ENCODE measurements at places on chromosomes 16 and 17.

DNA sequence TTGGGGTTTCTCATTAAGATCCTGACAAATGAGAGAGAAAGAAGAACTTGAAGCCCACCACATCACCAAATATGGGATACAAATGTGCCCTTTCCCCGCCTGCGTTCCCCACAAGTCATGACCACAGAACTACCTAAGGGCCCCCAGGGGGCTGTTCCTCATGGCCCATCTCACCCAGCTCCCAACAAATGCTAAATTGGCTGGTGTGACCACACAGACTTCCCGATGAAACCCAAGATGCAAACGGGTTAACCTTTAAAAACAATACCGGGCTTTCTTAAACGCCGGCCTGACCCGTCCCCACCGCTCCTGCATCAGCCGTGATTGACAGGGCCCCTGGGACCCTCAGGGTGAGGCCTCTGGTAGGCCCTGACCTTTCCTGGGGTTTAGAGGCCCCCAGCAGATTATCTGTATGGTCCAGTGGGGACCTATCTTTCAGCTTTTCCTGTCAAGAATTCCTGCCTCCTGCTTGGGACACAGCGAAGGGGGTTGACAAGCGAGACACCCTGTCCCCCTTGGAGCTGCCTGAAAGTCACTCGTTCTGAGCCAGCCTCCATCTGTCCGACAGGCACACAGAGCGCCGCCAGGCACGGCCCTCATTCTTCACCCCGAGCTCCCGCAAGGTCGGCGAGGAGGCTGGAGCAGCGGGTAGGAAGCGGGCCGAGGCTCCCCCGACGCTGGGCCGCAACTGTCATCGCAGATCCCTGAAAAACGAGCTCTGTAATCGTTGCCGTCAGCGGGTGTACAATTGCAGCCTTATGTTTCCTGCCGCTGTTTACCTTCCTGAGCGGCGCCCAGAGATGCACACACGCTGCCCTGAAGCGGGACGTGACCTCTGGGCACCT, 300.1 kb downstream of the FOXL1 start:
- DNase-seq = no peak

GRCh38 chr17:66493283-66494019, 191.0 kb downstream of the PRKCA start:
- DNase-seq = no peak

GRCh38 chr16:518858-519257, 8.7 kb upstream of the CAPN15 start:
- DNase-seq = no peak

DNA sequence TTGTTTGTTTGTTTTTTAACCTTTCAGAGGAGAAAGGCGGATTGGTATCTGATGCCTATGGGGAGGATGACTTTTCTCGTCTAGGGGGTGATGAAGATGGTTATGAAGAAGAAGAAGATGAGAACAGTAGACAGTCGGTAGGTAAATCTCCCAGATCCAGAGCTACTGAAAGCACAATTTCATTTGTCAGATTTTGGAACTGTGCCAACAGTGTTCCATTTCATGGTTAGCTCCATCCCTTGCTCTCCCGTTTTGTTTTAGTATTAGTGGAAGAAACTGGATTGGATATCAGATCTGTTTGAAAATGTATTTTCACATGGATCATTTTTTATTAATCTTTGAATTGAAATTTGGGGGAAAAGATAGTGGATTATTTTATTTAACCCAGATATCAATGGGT, 1.4 kb downstream of the SAP30BP start:
- peak; percentile 8 for DNase-seq

DNA sequence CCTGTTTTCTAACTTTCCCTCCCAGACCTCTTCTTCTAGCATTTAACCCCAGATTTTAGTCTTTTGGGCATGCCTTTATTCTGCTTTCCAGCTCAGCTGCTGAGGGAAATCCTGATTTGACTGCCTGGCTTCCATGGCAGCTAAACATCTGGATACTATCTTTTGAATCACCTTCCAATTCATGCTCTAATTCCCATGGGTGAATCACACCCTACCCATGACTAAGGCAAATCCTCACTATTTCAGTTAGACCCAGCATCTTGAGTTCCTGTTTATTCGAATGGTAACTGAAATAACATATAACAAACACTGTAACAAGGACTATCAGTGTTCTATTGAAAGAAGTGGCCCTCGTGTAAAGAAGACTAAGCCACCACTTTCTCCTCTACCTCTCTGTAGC, 29.8 kb downstream of the CA10 start:
- DNase-seq = no peak

DNA sequence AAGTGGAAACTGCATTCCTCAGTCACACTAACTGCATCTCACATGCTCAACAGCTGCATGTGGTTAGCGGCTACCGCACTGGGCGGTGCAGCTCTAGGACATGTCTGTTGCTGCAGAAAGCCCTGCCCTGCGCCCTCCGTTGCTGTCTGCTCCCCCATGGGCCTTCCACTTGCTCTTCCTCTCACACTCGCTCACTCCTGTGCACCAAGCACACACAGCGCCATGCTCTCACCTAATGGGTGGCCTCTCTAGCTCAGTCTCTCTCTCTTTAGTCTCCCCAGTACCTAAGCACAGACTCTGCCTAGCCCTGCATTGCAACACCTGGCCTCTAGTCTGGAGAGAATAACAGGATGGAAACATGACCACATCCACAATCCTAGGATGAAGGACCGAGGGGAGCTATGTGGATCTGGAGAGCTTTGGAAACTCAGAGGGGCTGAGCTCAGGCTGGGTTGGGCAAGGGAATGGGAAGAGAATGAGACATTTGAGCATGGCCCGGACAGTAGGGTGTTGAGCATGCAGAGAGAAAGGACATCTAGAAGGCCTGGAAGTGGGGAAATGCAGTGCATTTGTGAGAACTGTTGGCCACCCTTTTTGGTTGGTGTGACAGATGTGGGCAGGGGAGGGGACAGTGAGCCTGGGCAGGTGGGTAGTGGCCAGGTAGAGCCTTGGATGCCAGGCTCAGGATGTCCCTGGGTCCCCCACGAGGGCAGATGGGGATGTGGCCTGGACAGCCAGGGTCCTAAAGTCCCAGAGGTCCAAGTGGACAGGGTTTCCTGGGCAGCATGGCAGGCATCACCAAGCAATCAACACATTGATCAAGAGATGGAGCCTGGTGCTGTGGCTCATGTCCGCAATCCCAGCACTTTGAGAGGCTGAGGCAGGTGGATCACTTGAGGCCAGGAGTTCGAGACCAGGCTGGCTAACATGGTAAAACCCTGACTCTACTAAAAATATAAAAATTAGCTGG, 16.1 kb downstream of the SGCA start:
- no peak for DNase-seq

DNA sequence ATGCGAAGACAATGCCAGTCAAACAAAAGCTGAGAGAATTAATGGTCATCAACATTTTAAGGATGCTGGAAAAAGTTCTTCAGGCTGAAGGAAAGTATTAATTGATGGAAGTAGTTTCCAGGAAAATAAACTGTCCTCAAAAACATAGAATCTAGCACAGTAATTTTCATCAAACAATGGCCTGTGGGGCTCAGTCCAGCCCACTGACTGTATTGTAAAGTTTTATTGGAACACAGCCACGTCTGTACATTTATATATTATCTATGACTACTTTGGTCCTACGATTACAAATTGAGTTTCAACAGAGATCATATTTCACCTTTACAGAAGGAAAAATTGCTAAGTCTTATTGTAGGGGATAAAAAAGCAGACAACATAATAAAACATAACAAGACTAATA, 484.5 kb downstream of the KCNJ2 start:
- no peak for DNase-seq

DNA sequence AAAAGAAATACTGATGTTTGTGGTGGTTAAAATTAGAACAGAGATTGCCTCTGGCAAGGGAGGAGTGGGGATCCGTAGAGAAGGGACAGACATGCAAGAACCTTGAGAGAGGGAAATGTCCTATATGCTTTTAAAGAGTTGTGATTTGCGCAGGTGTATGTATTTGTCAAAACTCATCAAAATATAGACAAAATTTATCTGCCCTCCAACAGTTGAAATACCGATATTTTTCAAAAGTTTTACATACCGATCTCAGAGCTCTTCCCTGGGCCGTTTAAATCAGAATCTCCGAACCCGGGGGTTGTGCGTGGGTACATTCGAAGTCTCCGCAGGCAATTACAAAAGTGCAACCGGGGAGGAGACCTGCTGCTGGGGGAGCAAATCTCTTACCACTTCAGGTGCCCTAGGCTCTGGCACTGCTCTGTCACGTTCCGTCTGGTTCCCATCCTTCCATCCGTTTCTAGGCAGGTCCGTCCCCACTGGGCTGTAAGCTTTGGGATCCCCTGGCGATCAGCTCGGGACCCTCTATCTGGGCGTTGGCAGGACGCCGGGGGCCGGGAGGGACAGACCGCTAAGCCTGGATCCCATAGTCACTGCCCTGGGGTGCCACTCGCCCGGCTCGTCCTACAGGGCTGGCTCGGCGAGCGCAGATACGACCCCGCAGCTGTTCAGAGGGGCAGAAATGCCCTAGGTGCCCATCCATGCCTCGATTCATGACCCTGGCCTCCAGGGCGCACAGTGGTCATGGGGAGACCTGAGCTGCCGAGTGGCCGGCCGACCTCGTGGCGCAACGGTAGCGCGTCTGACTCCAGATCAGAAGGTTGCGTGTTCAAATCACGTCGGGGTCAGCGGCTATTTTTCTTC, 4.2 kb downstream of the BORCS6 start:
- DNase-seq = peak; percentile 80

- DNase-seq = no peak
These were observed 93.9 kb upstream of the CDH8 start for GRCh38 chr16:62130101-62130500.

GRCh38 chr17:50062293-50063243, 6.7 kb downstream of the ITGA3 start:
- DNase-seq = peak; percentile 38

DNA sequence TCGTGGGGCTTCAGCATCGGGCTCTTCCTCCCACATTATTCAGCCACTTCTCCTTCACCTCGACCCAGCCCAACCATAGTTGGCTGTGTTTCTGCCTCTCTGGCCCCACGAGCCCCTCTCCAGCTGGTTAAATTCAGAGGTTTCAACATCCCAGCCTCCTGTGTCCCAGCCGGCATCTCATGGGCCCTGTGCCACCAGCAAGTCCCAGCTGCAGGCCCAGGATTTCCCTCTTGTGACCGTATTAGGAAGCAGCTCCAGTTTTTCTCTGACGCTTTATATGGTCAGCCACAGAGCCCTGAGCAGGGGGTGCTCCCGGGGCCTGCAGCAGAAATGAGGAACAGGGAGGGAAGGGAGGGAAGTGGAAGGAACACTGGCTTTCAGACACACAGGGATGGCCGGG, 27.4 kb downstream of the MYH11 start:
- DNase-seq = no peak

DNA sequence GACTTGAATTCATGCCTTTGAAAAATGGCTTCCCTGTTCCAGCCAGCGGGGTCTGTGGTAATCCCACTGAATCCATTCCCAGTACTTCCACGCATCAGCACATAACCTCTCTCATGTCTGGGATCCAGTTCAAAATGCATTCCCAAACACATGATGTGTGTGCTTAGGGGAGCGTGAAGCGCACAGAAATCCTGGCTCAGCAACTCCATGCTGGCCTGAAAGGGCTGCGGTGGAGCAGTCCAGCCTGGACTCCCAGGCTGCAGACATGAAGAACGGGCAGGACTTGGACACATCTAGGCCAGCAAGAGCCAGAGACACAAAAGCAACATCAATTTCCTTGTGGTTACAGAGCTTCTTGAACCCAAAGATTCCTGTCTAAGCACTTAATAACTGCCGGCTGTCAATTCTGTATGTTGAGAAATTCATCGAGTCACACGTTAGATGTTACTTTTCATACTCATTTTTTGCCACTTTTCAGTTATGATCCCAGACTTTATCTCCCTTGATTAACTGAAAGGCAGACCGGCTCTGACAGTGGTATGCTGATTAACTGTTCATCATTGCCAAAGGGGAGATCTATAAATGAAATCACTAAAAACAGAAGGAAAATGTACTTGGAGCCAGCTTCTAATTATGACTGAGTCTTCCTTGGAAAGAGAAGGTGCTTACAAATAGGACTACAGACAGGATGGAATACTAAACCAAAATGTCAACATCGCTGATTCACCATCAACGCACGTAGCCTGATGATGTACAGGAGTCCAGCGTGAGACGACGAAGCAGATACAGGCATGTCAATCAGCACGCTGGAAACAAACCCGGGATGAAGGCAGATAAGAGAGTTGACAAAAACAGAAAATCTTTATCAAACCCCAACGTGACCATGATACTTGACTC, 23.0 kb downstream of the NSMCE1 start:
- DNase-seq = peak; percentile 65

GRCh38 chr17:8629371-8630226, 926 bp downstream of the MYH10 start:
- no peak for DNase-seq

DNA sequence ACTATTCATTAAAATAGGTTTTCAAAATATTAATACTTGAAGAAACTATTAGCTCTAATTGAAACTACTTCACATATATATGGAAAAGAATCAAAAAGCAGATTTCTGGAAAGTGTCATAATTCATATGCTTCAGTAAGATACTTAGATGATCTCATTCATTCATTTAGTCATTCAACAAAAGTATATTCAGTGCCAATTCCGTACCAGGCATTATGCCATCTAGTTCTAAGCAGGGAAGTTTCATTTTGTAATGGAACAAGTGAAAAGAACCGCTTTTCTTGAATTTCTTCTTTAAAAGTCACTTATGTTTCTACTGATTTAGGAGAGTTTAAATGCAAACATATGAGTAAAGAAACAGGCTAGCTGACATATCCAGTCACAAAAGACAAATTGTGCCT, 118.3 kb upstream of the FAM20A start:
- peak; percentile 48 for DNase-seq

GRCh38 chr17:51064061-51064735, 56.5 kb downstream of the SPAG9 start:
- DNase-seq = no peak

DNA sequence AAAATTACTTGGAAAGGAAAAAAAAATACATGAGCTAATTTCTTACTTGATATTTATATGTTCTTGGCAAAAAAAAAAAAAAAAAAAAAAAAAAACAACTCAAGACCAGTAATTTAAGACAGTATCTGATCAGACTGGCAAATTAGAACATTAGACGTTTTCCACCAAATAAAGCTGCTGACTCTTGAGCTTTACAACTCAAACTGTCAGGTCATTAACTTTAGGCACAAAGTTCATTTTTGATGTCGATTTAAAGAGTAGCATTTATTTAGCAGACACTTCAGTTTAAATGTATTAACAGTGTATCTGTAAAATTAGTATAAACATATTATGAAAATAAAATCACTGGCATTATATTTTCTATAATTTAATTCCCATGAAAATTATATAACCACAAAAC, 66.7 kb downstream of the NCOR1 start:
- DNase-seq = no peak

GRCh38 chr16:20753727-20754126, 10.1 kb upstream of the ACSM3 start:
- DNase-seq = no peak

DNA sequence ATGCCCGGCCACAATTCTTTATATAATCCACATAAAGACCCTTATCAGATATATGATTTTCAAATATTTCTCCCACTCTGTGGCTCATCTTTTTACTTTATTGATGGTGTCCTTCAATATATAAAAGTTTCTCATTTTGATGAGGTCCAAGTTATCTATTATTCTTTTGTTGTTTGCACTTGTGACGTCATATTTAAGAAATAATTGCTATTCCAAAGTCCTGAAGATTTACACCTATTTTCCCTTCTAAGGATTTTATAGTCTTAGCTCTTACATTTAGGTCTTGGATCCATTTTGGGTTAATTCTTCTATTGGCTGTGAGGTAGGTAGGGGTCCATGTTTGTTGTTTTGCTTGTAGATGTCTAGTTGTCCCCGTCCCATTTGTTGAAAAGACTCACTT, 3.0 kb upstream of the MLYCD start:
- DNase-seq = no peak

Measured in NCI-H446 (cell line).